ENCODE measurements at places on chromosomes 7 and 10.

DNA sequence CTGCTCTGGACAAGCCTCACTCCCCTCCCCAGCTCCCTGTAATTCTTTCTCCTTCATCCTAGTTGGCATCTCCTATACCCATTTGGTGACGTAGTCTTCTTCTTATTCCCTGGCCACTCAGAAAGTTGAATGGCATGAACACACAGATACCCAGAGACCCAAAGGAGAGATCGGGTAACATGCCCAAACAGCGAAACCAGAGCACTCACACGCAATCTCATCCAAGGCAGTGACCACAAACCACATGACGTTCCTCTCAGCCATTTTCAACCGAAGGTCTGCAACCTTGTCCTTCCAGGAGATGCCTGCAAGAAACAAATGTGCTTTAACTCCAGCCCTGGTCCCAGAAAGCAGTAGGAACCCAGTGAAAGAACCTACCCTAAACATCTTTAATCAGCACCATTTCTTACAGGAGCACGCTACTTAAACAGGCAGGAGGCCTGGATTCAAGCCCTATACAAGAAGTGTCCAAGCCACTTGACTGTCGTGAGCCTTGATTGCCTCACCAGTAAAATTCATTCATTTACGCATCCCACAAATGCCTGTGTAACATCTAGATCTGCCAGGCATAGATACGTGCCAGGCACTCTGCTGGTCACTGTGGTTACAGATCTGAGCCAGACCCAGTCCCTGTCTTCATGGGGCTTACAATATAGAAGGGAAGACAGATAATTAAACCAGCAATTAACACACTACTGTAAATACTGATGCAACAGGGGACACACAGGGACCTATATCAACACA, 37.1 kb downstream of the XPNPEP1 start:
- DNase-seq, result no peak

DNA sequence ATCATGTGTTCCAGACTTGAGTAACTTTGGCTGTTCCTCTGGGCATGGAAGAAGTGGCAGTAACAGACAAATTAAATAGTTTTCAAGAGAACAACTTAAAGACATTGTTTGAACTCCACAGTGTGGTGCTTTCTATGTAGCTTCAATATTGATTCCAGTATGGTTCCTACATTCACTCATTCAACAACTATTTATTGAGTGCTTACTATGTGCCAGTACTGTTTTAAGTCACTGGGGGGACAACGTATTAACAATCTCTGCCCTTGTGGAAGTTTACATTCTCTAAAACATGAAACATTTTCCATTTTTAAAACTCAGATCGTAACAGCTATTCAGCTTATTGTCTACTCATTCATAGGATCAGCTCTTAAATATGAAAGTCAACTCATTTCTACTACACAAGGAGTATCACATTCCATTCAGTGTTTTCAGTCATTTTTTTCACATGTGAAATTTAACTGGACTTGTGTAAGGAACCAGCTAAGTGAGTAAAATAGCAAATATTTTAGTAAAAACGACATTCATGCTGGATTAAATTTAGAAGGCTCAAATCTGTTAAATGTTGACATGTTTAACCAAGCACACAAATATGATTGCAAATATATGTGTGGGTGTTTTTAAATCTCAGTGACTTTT, 13.6 kb upstream of the CUBN start:
- no peak for DNase-seq

- no peak for DNase-seq
These were observed 73.2 kb downstream of the MYL10 start for GRCh38 chr7:101555921-101556275.

- no peak for DNase-seq
These were observed 3.5 kb upstream of the SCIN start for GRCh38 chr7:12567015-12567414.

- DNase-seq, result no peak
These were observed 596.4 kb upstream of the GHITM start for GRCh38 chr10:83542774-83543411.

- DNase-seq, result no peak
These were observed 584.1 kb upstream of the KCND2 start for GRCh38 chr7:119688831-119689230.

GRCh38 chr7:78993341-78993740, 460.1 kb downstream of the MAGI2 start:
- DNase-seq, result no peak

- peak; percentile 16 for DNase-seq
These were observed 233.6 kb downstream of the SNX13 start for GRCh38 chr7:17706734-17707133.

GRCh38 chr7:30012757-30013156, 13.7 kb downstream of the FKBP14 start:
- DNase-seq, result no peak

DNA sequence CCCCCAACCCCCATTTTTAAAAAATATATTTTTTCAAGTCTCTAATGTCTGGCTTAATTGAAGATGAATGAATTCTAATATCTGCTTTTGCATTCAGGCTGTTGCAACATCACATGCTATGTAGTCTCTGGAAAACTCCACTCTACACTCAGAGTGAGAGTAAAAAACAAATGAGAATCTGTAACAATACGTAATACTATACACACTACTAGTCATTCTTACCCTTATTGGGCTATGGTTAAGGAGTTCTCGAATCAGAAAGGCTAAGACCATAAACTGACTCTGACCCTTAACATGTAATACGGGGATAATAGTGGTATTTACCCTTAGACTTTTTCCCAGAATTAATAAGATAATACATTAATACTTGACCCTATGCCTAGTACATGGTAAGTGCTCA, 42.9 kb upstream of the TMEM168 start:
- DNase-seq, result no peak

DNA sequence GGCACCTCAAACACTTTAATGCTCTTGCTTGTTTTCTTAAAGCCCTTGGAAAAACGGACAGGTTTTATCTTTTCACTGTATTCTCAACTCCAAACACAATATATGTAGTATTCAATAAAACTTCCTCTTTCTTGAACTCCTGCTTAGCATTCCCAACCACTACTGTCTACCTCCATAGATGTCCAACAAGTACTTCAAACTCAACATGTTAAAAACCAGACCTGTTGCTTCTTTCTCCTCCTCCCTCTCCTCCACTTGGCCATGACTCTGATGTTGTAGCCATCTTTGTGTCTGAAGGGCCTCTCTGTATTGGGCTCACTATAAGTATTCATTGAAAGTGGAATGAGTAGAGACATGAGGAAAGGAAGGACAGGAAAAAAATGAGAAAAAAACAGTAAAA, 16.2 kb upstream of the COL17A1 start:
- DNase-seq, result no peak

DNA sequence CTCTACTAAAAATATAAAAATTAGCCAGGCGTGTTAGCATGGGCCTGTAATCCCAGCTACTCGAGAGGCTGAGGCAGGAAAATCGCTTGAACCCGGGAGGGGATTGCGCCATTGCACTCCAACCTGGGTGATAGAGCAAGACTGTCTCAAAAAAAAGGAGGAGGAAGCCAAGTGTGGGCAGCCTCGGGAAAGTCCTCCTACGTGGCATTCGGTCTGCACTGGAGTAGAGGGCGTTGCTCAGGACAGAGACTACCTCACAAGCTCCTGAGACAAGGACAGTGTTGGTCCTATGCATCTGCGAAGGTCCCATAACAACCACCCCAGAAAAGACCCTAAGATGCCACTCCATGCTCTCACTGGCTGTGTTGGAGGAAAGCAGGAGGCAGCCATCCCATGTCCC, 10.0 kb upstream of the SERPINE1 start:
- no peak for DNase-seq

GRCh38 chr10:49139028-49139845, 5.4 kb upstream of the FAM170B start:
- DNase-seq, result peak; percentile 74

DNA sequence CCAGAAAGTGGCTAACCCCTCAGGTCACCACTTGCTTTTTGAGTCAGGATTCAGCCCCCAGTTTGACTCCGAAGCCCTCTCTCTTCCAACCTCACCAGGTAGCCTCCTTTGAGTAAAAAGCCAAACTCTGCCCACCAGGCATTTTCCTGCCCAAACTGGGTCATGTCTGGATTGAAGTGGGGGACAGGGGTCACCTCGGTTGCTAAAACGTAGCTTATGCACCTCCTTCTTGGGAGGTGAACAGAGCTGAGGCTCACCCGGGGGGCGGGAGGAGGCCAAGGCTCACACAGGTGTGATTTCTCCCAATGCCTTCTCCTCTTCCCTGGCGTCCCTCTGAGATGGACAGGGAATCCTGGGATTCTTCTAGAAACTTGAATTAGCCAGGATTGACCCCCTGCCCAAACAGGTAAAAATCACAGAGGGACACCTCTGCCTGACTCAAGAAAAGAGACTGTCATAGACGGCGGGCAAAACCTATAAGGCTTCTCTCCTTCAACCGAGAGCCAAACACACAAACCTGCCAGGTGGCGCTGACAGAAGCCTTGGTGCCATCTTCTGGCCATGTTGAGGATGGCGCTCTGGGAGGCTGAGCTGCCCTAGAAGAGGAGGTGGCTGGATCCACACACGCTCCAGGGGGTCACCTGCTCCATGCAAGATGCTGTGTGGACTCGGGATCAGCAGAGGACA, 51.6 kb downstream of the PRLHR start:
- DNase-seq, result no peak

DNA sequence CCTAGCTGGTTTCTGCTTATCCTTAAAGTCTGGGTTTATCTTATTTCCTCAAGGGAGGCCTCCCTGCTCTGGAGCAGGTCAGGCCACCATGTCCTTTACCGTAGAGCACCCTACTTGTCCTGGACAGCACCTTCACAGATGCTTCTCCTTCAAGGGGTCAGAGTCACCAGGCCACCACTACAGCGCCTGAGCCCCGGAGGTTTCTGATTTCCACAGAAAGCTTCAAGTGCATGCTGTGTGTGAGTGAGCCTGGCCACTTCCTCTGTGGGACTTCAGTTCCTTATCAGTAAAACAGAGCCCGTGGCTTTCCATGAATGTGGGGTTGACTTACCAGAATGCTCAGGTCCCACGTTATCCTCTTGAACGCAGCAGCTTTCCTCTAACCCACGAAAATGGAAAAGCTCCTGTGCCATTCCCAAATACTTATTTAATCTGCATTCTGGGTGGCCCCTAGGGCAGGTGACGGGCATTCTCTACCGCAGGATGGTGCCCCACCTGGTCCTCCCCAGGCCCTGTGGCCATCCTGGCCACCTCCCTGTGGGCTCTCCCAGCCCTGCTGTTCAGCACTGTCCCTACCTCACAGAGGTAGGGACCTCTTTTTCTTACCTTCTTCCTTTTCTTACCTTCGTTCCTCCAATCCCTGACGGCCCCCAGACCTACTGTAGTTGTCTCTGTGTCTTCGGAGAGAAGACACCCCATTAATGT, 1.4 kb upstream of the DOCK1 start:
- DNase-seq, result no peak

DNA sequence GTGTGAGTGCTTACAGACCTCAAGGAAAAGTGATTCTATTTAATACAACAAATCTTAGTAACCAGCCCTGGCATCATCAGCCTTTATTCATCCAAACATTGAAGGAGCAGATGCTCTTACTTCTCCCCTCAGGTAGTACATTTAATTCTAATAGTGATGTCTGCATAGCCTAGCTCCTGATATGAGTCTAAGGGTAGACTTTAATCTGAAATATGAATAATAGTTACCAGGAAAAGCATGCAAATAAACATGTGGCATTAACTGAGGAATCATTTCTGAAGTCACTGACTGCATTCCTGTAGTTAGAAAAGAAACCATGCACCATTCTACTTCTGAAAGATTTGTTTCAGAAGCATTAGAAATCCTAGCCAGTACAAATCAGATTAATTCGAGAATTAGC, 25.7 kb upstream of the LMBR1 start:
- no peak for DNase-seq

- DNase-seq, result no peak
These were observed 124.7 kb downstream of the PTPN20 start for GRCh38 chr10:47035819-47036337.

- no peak for DNase-seq
These were observed 390.6 kb downstream of the SDK1 start for GRCh38 chr7:3691478-3692158.

DNA sequence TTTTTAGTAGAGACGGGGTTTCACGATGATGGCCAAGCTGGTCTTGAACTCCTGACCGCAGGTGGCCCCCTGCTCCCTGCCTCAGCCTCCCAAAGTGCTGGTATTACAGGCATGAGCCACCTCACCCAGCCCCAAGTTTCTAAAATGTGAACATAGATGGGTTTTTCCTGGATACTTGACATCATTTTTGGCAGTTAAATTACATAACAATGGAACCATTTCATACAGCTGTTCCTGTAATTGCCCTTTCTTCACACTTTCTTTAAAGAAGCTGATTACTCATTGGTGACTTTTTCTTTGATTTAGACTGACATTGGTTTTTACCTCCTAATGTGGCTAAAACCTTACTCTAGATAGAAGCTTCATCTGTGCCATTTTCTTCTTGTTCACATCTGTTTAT, 5.9 kb downstream of the ZKSCAN1 start:
- no peak for DNase-seq

- DNase-seq, result no peak
These were observed 46.7 kb downstream of the AFAP1L2 start for GRCh38 chr10:114357515-114357996.

GRCh38 chr10:43419997-43420368, 11.0 kb upstream of the HNRNPF start:
- no peak for DNase-seq

DNA sequence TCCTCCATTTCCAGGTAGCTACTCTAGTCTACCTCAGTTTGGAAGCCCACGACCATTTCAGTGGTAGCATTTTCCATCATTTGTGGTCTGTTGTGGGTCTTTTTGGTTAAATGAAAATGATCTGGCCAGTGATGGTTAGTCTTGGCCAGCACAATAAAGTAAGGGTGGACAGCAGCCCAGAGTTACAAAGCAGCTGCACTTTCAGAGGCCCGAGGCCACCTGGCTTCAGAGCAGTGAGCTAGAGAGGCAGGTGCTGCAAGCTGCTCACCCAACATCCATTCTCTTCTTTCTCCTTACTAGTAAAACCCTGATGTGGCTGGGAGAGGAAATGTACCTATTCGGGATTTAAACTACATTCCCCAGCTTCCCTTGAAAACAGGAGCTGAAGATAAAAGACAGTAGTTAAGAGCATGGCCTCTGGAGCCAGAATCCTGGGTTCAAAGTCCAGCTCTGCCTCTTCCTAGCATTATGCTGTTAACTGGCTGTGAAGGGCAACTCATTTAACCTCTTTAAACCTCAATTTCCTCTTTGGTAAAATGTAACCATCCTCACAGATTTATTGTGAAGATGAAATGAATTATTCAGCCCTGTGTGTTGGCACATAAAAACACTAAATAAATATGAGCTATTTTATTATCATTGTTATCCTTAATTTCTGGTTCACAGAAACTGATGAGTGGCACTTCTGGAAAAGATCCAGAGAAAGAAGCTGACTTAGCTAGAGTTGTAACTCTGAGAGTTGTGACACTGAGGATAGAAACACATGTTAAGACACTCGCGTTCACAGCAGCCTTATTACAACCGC, 517.4 kb downstream of the PARD3 start:
- DNase-seq, result no peak

GRCh38 chr10:15401382-15401781, 30.3 kb upstream of the FAM171A1 start:
- no peak for DNase-seq

GRCh38 chr10:83222300-83222699, 917.0 kb upstream of the GHITM start:
- DNase-seq, result no peak

- no peak for DNase-seq
These were observed 2.3 kb upstream of the CREB5 start for GRCh38 chr7:28409716-28410627.
